GM13976 (cell line): ENCODE measurements at places on chromosomes 1 and 21.

GRCh38 chr1:67724928-67725560, 40.0 kb downstream of the GADD45A start:
- DNase-seq = no peak

DNA sequence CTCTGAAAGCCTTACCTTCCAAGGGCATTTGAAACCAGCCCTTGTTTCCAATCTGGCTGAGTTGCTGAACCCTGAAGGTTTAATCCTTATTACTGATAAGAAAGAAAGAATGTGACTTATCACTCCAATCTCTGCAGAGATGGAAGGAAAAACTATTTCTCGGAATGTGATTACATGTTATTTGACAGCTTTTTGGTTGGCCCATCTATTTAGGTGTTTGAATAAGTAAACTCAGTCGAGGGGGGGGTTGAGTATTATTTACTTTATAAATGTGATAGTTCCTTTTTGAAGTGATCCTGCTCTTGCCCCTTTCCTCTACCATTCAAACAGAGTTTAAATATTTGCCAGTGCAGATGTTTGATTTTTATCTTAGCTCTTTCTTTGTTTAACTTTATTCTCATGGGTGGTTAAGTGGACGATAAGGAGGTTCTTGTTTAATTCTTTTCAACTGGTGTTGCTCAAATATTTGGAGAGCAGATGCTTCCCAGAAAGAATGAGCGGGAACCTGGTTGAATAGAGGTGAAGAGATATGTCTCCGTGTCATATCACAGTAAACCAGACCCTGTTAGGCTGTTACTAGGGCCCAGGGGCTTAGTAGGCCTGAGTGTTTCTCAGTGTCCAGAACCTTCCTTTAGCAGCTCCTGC, 126.1 kb downstream of the CACHD1 start:
- no peak for DNase-seq

- no peak for DNase-seq
These were observed 5.2 kb downstream of the KAZN start for GRCh38 chr1:14603645-14604044.

DNA sequence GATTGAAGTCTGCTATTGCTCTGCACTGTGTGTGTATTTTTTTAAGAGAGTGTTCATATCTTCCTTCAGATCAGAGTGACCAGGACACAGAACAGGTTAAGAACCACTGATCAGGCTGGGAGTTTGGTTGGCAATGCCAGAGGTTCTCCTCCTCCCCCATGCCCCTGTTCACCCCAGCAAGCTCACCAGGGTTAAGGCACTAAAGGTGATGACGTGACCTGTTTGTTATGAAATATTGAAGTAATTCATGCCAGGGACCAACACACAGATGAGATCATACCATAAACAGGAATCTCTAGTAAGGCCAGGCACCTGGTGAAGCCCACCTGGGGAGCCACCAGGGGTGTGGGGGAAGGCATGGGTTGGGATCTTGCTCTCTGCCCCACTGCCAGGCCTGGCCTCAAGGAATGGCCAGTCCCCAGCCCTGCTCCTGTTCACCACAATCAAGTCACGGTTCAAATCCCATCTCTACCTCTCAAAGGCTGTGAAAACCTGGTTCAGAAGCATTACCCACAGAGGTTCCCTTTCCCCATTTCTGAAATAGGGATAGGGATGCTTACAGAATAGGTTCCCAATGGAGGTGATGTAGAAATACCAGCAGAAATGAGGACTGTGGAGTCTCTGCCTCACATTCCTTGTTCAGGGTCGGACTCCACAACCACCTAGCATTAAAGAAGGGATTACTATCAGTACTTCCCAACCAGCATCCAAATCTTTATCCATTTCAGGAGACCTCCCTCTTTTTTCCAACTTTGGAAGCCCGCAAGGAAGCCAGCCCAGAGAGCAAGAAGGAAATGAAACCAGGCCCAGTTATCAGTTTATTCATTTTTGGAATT, 2.4 kb downstream of the ID3 start:
- DNase-seq = no peak

DNA sequence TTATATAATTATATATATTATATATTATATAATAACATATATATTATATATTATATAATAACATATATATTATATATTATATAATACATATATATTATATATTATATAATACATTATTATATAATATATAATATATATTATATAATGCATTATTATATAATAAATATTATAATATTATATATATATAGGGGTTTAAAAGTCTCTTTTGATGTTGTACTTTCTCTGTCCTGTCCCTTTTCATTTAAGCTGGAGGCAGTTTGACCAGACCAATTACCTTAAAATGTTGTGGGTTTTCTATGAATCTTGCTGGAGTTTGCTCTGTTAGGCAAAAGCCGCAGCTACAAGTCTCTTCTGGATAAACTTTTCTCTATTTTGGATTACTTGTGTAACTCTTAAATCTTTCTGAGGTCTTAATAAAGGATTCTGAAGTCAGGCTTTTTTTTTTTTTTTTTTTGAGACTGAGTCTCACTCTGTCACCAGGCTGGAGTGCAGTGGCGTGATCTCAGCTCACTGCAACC, 22.2 kb upstream of the KIF1B start:
- no peak for DNase-seq

- DNase-seq = no peak
These were observed 190.6 kb upstream of the NFIA start for GRCh38 chr1:60891765-60892164.

DNA sequence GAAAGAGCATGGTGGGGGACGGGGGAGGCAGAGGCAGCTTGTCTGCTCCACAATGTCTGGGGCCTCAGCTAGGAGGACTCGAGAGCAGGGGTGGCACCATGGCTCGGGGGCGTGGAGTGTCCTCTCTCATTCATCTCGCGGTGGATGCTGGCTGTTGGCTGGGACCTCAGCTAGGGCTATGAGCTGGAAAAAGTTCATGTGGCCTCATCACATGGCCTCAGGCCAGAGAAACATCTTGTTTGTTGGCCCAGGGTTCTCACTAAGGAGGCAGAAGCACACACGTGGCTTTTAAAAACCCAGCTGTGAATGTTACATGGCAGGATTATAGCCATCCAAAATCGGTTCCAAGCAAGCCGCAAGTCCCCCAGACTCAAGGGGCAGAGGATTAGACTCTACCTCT, 6.2 kb upstream of the CENPS start:
- DNase-seq = no peak

DNA sequence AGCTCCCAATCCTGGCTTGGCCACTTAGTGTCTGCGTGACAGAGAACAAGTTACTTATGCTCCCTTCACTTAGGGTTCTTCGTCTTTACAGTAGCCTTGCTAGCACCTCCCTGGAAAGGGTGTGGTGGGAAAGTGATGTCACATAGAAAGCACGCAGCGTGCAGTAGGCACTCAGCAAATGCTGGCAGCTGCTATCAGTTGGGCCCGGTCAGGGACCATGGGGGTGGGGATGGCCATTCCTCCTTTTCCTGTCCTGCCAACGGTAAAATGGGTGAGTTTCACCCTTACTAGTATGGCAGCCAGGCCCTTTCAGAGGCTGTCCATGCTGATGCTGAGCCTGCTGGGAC, 6.2 kb upstream of the KCNA10 start:
- no peak for DNase-seq

DNA sequence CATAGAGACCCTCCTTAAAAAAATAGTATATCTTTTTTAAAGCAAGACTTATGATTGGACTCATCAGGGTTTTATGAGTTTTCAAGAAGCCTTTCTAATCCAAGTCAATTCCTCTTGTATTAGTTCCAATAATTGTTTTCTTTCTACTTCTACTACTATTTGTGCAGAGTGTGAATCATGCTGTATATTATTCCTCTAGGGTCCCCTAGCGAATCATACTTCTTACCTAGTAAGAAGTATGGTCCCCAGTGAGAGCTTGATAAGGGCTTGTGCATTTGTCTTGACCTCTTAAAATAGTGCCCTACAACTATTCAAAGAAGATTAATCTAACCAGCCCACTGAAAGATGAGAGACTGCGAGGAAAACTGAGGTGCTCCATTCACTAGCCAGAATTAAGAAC, 715.7 kb upstream of the ZP4 start:
- no peak for DNase-seq
